ENCODE measurements at places on chromosomes 16 and 17.

GRCh38 chr17:66507103-66507923 is 204.9 kb downstream of the PRKCA start:
- DNase-seq, result no peak

- no peak for DNase-seq
Measured at GRCh38 chr16:14553447-14553846, 76.6 kb downstream of the PARN start.

GRCh38 chr17:82215095-82215971 is 2.7 kb upstream of the CCDC57 start:
- DNase-seq, result no peak

GRCh38 chr17:292531-293382 is 59.9 kb downstream of the RPH3AL start:
- DNase-seq, result no peak

DNA sequence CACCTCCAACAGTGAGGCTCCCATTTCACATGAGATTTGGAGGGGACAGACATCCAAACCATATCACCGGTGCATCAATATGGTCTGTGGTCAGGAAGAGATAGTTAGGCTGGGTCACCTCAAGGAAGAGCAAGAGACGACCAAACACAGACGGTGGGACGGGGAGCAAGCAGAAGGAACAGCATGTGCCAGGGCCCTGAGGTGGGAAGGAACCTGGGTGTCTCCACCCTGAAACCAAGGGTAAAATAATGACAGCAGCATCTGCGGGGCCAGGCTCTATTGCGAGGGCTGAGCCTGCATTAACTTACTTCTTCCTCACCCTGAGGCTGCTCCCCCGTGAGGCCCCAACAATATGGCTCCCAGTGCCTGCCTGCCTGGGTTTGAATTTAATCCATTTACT is 8.9 kb upstream of the PRSS21 start:
- no peak for DNase-seq

- DNase-seq, result no peak
Measured at GRCh38 chr17:518047-518735, 165.6 kb upstream of the RPH3AL start.
